ENCODE measurements at places on chromosomes 7 and 10.

DNA sequence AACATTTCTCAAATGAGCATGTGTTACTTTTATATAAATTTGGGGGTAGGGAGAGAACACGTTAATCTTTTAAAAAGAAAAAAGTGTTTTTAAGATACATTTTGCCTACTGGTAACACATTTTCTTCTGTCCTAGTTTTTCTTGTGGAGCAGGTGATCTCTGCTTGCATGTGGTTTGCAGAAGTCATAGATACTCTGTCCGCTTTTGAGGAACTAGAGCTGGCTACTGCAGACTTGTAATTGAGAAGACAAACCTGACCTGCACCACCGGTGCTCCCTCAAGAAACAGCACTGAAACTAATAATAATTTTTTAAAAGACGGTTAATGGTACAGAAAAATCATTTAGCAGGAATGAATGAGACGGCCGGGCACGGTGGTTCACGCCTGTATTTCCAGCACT lies 243.1 kb downstream of the KIAA1217 start:
- no peak for DNase-seq

DNA sequence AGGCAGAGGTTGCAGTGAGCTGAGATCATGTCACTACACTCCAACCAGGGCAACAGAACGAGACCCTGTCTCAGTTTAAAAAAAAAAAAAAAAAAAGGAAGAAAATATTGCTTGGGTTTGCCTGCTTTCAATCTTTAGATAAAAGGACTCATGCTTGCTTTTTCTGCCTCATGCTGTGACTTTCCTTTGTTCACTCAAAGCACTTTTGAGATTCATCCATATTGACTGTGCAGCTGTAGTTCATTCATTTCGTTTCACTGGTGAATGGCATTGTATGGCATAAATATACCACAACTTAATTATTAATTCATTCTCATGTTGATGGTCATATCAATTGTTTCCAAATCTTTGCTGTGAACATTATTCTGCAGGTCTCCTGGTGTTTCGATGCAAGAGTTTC lies 97.6 kb upstream of the NFE2L3 start:
- no peak for DNase-seq

DNA sequence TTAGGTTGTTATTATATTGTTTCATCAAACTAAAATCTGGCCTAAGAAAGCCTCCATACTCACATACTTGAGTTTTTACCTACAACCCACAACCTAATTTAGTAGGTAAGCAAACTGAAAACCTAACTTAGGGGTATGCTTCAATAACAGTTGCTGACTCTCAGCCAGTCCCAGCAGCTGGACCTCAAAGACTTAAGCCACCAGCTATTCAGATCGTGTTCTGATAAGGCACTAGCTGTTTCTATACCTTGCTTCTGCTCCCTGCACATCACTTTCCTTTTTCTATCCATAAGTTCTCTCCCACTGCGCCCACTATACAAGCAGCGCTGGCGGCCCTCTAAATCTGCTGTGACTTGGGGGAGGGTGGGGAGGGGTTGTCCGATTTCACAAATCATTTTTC lies 42.3 kb downstream of the SUGCT start:
- no peak for DNase-seq

DNA sequence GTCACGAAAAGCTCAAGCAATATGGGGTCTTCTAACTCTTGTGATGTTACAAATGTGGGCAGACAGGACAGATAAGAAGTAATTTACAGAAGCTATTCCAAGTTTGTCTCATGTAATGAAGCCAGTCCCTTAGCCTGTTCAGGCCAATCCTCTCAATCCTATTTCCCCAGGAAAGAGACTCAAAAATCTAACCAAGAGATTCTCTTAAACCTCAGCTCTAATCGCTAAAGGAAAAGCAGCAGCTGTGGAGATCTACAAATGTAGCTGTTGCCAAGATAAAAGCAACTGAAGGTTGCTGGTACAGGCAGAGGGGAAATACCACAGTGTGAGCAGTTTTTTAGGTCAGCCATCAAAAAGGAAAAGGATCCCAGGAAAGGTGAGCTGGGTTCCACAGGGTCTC lies 39.3 kb downstream of the ANK3 start:
- no peak for DNase-seq

GRCh38 chr7:699476-700170 lies 26.9 kb upstream of the DNAAF5 start:
- DNase-seq = no peak

DNA sequence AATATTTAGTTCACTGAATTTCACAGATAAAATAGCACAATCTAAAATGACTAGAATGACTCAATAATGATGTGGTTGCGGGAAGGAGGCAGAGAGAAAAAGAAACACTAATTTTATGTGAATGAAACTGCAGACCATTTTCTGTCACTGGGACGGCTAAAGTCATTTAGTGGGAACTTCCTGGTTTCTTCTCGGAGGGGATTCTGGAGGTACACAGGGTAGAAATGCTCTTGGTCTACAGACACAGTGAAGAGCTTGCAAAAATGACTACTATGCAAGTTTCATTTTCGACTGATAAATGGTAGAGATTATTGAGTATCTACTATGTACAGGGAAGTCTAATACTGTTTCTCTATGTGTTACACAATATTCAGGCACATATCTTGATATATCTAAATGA lies 63.5 kb upstream of the LRRN3 start:
- DNase-seq = no peak
